Stimulated activated CD4-positive, alpha-beta T cell treated with anti-CD3 and anti-CD28 coated beads, Interleukin-12 subunit alpha, Interleukin-12 subunit beta, amount 100 ng/mL, for 4 hours (primary cell): ENCODE measurements at places on chromosomes 7 and 10.

DNA sequence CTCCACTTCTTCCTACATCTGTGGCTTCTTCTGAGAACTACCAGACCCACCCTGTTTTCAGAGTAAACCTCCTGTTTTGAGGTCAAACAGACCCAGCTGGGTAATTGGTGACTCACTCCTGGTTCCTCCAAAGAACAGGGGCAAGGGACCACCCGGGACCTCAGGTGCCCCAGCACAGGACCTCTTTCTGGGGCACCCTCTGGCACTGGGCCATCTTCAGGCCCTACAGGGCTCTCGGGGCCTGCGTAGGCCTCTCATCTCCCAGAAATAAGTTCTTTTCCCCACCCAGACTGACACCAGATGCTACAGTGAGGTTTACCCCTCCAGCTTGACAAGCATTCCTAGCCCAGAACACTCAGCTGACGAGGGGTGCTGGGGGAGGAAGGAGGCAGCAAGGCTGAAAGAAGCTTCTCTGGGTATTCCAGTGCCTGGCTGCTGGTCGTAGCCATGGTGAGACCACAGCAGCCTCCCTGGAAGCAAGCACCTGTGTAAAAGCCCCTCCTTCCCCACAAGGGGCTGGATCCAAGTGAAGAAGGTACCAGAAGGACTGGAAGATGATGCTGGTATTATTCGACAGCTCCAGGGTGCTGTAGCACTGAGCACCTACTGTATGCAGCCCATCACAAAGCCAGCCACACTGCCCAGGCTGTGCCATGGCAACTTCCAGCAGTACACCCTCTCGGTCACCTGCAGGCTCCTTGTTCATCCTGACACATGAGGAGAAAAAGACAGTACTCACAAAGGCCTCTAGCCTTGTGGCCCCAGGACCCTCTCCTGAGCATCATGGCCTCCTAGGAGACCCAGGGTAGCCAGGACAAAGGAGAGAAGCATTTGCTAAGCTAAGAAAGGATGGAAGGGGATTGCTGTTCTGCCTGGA is 47.4 kb downstream of the ALOX5 start:
- no peak for DNase-seq

GRCh38 chr10:34433241-34434076 is 381.6 kb downstream of the PARD3 start:
- no peak for DNase-seq

DNA sequence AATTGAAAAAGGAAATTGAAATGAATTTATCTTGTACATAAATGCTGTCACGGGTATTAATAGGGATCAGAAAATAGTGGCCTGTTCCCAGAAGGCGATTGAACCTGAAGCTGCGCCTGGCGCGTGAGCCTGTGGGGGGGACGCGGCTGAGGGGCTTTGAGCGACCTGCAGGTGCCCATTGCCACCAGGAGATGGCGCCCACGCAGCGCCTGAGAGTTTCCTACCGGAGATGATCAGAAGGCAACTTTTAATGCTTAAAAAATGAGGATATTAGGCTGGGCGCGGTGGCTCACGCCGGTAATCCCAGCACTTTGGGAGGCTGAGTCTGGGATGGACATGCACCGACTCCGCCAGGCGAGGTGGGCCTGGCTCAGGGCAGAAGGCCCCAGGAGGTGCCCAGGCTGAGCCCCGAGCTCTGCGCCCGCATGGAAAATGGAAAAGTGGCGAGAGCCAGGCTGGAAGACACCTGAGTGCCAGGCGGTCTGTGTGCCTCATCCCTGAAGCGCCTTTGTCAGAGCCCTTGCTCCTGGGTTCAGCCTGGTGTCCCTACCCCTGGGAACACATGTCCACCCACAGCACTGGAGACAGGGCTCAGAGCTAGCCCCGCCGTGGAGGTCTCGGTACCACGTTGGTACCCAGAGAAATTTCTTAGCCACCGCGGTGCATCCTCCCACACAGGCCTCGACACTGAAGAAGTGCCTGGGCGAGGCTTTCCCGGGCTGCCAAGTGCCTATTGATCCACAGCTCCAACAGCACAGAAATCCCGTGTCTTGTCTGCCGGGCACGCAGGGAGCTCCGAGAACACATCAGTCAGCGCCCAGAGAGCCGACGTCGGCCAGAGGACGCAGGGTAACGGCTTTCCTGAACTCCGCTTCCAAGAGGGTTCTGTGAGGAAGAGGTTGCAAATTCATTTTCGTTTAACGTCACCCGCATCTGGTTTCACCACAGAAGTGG is 117.4 kb downstream of the INPP5A start:
- peak; percentile 50 for DNase-seq

DNA sequence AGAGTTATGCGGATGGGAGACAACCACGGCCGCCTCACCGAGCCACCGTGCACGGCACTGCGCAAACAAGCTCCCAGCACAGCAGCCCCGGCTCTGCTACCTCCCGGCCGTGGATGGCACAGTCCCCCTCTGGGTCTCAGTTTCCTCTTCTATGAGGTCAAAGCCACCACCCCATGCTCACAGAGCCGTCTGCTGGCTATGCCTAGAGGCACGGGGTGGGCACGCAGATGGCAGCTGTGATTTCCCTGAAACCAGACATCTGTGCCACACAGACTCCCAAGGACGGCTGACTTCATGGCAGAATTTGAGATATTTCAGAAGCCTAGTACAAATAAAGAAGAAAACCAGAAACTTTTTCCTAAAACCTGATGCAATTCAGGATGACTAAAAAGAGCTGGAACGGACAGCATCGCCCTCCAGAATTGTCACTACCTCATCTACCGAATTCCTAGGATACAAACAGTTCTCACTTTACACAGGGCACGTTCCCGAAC is 73.2 kb downstream of the AMZ1 start:
- DNase-seq, result no peak

GRCh38 chr10:76523791-76524351 is 1092.4 kb downstream of the LRMDA start:
- no peak for DNase-seq

DNA sequence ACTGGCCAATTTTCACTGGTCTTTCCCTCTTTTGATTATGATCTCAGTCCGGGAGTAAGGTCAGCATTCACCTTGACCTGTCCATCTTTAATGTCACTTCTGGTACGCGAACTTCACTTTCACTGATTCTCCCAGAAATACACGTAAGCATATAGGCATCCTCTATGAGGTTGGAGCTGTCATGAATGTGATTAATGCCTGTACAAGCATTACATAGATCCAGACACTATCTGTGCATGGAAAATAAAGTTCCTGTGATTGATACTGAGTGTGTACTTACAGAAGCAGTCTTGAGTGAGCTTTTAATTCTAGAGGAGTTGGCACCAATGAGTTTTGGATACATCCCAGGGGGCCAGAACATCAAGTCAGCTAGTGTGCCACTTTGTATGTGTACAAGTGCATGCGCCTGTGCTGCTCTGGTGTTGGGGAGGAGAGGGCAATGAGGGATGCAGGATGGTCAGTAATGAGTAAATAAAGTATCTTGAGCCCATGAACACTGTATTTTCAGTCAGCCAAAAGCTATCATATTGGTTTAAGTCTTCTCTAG is 6.0 kb downstream of the PTPRZ1 start:
- no peak for DNase-seq

- DNase-seq, result no peak
Observed at GRCh38 chr7:50356945-50357268, 52.4 kb downstream of the IKZF1 start.
